ENCODE measurements at places on chromosomes 16 and 17.

GRCh38 chr16:75074920-75075687 is 41.5 kb downstream of the LDHD start:
- peak; percentile 86 for DNase-seq

DNA sequence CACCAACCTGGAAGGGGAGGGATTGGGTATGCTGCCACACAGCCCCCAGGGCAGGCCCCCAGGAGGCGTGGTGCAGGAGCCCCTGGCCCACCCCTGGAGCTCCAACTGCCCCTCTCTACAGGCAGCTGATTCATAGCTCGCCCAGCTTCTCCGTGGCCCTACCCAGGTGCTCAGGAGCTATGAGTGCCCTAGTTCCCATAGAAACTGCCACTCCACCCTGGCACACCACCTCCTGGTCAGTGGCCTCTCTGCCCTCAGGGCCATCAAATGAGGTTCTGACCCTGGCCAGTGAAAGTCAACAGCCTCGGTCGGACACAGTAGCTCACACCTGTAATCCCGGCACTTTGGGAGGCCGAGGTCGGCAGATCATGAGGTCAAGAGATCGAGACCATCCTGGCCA is 18.0 kb downstream of the CNGB1 start:
- DNase-seq, result no peak

DNA sequence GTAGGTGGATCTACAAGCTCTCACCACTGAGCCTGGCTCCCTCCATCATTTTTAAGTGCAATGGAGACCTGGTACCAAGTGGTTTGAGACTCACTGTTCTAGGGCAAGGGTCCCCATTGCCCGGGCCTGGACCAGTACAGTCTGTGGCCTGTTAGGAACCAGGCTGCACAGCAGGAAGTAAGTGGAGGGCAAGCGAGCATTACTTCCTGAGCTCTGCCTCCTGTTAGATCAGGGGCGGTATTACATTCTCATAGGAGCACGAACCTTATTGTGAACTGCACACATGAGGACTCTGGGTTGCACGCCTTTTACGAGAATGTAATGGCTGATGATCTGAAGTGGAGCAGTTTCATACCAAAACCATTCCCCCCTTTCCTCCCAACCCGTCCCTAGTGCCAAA is 6.8 kb upstream of the ZNF594 start:
- DNase-seq, result no peak

DNA sequence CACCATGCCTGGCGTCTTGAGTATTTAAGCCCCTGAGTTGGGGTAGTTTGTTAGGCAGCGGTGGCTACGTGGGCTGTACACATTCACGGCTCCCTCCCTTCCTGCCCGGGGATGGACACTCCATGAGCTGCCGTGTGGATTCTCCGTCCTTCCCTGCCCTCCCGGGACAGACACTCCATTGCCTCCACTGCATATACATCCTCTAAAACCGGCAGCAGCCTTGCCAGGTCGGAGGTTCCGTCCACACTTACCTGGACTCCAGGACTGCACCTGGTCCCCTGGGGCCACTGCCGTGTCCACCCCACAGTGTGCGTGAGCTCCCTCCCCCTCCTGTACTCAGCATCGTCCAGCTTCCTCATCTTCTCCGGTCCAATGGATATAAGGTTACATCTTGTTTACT is 3.5 kb upstream of the SPATA2L start:
- DNase-seq, result no peak

- DNase-seq, result peak; percentile 91
Measured at GRCh38 chr16:1772908-1773702, at the start of gene MRPS34. Gene MRPS34, minus strand, starts transcription at chr16:1773134. Its CDS starts 15 bp downstream, at chr16:1773119.

Measured in activated CD8-positive, alpha-beta memory T cell treated with anti-CD3 and anti-CD28 coated beads, Interleukin-2, amount 50 U/mL, for 48 hours (primary cell).